ENCODE measurements at places on chromosomes 16 and 17.

- DNase-seq, result no peak
- H3K27me3 ChIP-seq, result no peaks in the 10 kb centered on the region
- H3K27ac ChIP-seq, result no peak overlapping the region
- H3K4me1 ChIP-seq, result peaks cover 54% of the 10 kb centered on the region
- no peak overlapping the region for H3K4me3 ChIP-seq
These were observed 32.8 kb downstream of the GLG1 start for GRCh38 chr16:74574146-74574545.

DNA sequence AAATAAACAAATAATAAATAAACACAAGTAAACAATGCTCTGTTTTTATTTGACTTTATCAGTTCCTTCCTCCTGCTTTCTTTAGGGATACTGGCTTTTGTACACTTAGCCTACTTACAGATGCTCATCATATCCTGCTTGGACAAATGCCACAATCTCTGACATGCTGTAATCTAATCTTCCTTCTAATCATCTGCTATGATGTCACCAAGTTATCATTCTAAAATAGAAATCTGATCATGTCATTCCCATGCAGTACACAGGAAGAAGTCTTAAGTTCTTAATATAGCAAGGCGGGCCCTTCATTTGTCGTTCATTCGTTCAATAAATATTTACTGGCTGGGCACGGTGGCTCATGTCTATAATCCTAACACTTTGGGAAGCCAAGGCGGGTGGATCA, 9.1 kb upstream of the UBB start:
- peak overlapping the region; percentile 88 for H3K27ac ChIP-seq
- H3K36me3 ChIP-seq, result no peaks in the 10 kb centered on the region
- H3K27me3 ChIP-seq, result no peaks in the 10 kb centered on the region
- H3K4me3 ChIP-seq, result no peak overlapping the region
- no peak for DNase-seq

- H3K4me1 ChIP-seq, result no peaks in the 10 kb centered on the region
- H3K27me3 ChIP-seq, result no peaks in the 10 kb centered on the region
- H3K36me3 ChIP-seq, result no peaks in the 10 kb centered on the region
- no peak overlapping the region for H3K4me3 ChIP-seq
These were observed 16.4 kb upstream of the SMIM36 start for GRCh38 chr17:55527540-55528118.

- no peaks in the 10 kb centered on the region for H3K27me3 ChIP-seq
- no peaks in the 10 kb centered on the region for H3K36me3 ChIP-seq
- no peak for DNase-seq
- H3K4me1 ChIP-seq, result no peaks in the 10 kb centered on the region
- H3K27ac ChIP-seq, result no peak overlapping the region
- no peak overlapping the region for H3K4me3 ChIP-seq
These were observed 4.5 kb upstream of the FOXN1 start for GRCh38 chr17:28501421-28502284.

GRCh38 chr17:78241277-78242023, 10.0 kb downstream of the TMEM235 start:
- no peak overlapping the region for H3K4me3 ChIP-seq
- no peaks in the 10 kb centered on the region for H3K27me3 ChIP-seq
- H3K36me3 ChIP-seq, result no peaks in the 10 kb centered on the region
- DNase-seq, result no peak
- no peaks in the 10 kb centered on the region for H3K4me1 ChIP-seq
